ENCODE measurements at places on chromosomes 7 and 10.

- H3K4me1 ChIP-seq = peaks cover 16% of the 10 kb centered on the region
- H3K4me3 ChIP-seq = no peak overlapping the region
- no peaks in the 10 kb centered on the region for H3K27me3 ChIP-seq
- no peak for DNase-seq
- H3K27ac ChIP-seq = no peak overlapping the region
These were observed 77.4 kb downstream of the FAM107B start for GRCh38 chr10:14697281-14697680.

GRCh38 chr10:62915158-62915557 lies 99.0 kb upstream of the EGR2 start:
- H3K4me3 ChIP-seq = no peak overlapping the region
- H3K4me1 ChIP-seq = peaks cover 21% of the 10 kb centered on the region
- DNase-seq = no peak
- no peak overlapping the region for H3K27ac ChIP-seq
- no peaks in the 10 kb centered on the region for H3K36me3 ChIP-seq

- peaks cover 51% of the 10 kb centered on the region for H3K36me3 ChIP-seq
- H3K27me3 ChIP-seq = no peaks in the 10 kb centered on the region
- H3K4me3 ChIP-seq = peak overlapping the region; percentile 88
These were observed 13.4 kb downstream of the HNRNPF start for GRCh38 chr10:43395571-43396060.

DNA sequence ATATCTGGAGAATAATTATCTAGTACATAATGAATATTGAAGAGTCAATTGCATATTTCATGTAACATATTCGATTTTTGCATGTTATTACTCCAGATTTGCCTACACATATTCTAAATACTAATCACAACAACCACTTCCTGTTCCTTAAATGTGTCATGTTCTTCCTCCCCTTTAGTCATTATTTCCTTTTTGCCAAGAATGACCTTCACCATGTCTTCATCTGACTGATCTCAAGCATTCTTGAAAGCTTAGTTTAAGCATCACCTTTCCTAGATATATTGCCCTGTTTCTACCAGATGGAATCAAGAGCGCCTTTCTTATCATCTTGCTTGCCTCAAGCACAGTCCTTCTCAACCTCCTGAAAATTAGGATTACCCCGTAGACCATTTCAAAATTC lies 23.5 kb upstream of the MEOX2 start:
- H3K36me3 ChIP-seq = no peaks in the 10 kb centered on the region
- H3K27ac ChIP-seq = no peak overlapping the region
- no peaks in the 10 kb centered on the region for H3K27me3 ChIP-seq
- H3K4me1 ChIP-seq = no peaks in the 10 kb centered on the region
- no peak for DNase-seq

GRCh38 chr7:111324228-111324627 lies 233.3 kb downstream of the LRRN3 start:
- no peak overlapping the region for H3K4me3 ChIP-seq
- 0 out of 2 replicates have a peak, but pooled peaks cover 4% of the 10 kb centered on the region for H3K36me3 ChIP-seq
- H3K27ac ChIP-seq = no peak overlapping the region
- DNase-seq = no peak

DNA sequence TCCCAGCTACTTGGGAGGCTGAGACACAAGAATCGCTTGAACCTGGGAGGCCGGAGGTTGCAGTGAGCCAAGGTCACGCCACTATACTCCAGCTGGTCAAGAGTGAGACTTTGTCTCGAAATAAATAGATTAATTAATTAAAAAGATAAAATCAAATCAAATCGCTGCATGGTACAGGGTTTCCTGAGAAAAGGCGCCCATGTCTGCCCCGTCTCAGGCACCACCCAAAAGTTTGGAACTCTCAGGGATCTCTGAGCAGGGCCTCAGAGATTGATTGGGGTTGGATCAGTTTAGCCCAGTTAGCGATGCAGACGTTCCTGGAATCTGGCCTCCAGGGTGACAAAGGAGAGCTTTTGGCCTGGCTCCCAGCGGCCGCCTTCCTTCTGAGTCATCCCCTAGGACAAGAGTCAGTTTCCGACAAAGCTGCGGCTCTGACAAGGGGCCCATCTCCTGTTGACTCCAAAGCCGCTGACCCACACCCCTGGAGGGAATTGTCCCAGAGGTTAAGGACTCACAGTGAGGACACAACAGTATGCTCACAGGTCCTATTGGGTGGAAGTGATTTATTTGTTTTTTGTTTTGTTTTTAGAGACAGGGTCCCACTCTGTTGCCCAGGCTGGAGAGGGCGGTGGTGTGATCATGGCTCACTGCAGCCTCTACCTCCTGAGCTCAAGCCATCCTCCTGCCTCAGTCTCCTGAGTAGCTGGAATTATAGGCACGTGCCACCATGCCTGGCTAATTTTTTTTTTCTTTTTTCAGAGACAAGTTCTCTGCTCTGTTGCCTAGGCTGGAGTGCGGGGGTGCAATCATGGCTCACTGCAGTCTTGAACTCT lies 6.8 kb downstream of the ORAI2 start:
- H3K4me1 ChIP-seq = peaks cover 14% of the 10 kb centered on the region
- peak; percentile 38 for DNase-seq
- no peaks in the 10 kb centered on the region for H3K27me3 ChIP-seq
- peak overlapping the region; percentile 60 for H3K27ac ChIP-seq

- H3K27ac ChIP-seq = no peak overlapping the region
- H3K4me1 ChIP-seq = peaks cover 9% of the 10 kb centered on the region
- DNase-seq = no peak
- no peak overlapping the region for H3K4me3 ChIP-seq
These were observed 4.1 kb upstream of the LIPN start for GRCh38 chr10:88755753-88756152.

GRCh38 chr7:101108961-101109360 lies 17.9 kb upstream of the SERPINE1 start:
- no peak overlapping the region for H3K4me3 ChIP-seq
- no peak for DNase-seq
- no peaks in the 10 kb centered on the region for H3K27me3 ChIP-seq
- no peak overlapping the region for H3K27ac ChIP-seq
- no peaks in the 10 kb centered on the region for H3K4me1 ChIP-seq
- H3K36me3 ChIP-seq = no peaks in the 10 kb centered on the region

- no peaks in the 10 kb centered on the region for H3K27me3 ChIP-seq
- H3K4me3 ChIP-seq = no peak overlapping the region
- H3K36me3 ChIP-seq = peaks cover 8% of the 10 kb centered on the region
- peaks cover 8% of the 10 kb centered on the region for H3K4me1 ChIP-seq
- H3K27ac ChIP-seq = no peak overlapping the region
- no peak for DNase-seq
These were observed 15.0 kb downstream of the PRKAR2B start for GRCh38 chr7:107059468-107059867.

GRCh38 chr10:61944410-61945147 lies 43.1 kb downstream of the ARID5B start:
- H3K4me1 ChIP-seq = peaks cover 7% of the 10 kb centered on the region
- H3K36me3 ChIP-seq = no peaks in the 10 kb centered on the region
- H3K4me3 ChIP-seq = no peak overlapping the region
- H3K27me3 ChIP-seq = no peaks in the 10 kb centered on the region
- H3K27ac ChIP-seq = no peak overlapping the region

DNA sequence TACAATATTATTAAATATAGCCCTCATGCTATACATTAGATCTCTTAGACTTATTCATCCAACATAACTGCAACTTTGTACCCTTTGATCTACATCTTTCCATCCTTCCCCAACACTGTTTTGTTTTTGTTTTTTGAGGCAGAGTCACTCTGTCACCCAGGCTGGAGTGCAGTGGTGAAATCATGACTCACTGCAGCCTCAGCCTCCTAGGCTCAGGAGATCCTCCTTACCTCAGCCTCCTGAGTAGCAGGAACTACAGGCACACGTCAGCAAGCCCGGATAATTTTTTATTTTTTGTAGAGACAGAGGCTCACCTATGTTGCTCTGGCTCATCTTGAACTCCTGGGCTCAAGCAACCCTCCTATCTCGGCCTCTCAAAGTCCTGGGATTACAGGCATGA lies 53.3 kb downstream of the NT5C2 start:
- H3K27ac ChIP-seq = no peak overlapping the region
- H3K36me3 ChIP-seq = peaks cover 37% of the 10 kb centered on the region
- H3K4me1 ChIP-seq = no peaks in the 10 kb centered on the region

GRCh38 chr10:90227217-90227656 lies 525.8 kb downstream of the KIF20B start:
- no peaks in the 10 kb centered on the region for H3K36me3 ChIP-seq
- no peak for DNase-seq
- H3K27me3 ChIP-seq = no peaks in the 10 kb centered on the region
- no peaks in the 10 kb centered on the region for H3K4me1 ChIP-seq
- no peak overlapping the region for H3K4me3 ChIP-seq
- H3K27ac ChIP-seq = no peak overlapping the region

All from WTC11 (cell line).